ENCODE measurements at places on chromosomes 3 and 15.

DNA sequence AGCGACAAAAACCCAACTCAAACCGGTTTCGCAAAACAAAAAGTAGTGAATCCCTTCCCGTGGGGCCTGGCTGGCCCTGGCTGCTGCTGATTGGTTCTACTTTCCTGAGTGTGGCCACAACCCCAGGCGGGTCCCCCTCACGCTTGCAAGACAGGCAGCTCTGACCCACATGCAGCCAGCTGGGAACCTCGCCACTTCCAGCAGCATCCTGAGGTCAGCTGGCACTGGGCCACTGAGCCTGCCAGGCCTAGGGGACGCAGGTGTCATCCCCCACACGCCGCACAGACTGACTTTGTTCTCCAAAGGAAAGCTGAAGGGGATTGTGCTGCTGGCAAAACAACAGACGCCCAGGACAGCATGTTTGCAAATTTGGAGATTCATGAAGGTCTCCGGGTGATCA, 111.1 kb downstream of the TPRA1 start:
- no peak for DNase-seq

DNA sequence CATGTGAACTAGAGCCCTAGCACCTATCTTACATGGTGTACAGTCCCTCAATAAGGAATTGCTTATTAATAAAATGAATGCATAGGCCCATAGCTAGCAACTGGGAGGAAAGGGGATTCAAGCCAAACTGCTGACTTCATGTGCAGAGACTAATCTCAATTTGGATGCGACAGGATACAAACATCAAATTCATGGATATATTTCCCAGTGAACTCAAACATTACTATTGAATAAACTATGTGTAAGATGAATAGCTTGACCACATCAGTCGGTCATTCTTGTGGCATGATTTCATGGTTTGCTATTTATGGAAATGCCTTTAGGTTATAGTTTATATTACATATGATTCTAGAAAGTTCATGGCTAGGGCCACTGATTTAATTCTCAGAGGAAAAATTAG, 268.6 kb upstream of the SLITRK3 start:
- DNase-seq: no peak

DNA sequence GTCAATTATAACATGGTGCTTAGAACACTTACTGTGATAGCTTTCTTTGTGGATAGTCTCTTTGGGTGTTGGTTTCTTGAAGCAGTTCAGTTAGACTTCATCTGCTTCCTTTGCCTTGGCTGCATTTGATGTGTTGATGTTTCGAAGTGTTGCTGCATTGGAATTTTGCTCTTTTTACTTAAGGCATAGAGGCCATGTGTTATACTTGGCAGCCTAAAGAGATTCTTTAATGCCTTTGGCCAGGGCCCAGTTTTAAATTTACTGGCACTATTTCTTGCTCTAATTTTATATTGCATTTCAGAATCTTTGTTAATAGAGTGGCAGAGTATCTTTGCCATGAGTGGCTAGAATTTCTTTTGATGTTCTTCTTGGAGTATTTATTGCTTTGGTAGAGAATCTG, 21.2 kb downstream of the NR1D2 start:
- DNase-seq: no peak

DNA sequence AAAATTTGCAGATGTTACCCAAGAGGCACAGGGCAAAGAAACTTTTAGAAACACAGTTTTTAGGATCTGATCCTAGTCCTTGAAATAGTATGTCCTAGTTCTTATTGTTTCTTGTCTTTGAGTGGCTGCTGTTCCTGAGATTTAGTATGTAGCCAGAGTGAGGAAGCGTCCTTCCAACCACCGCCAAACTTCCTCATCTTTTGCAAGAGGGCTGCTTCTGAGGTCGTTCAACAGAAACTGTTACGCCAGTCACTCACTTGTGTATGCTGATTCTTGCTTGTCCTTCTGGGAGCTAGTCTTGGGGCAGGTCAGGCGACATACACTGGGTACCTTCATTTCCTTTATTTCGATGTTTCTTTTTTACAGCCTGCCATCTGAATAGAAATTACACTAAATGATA, 577.3 kb upstream of the ZNF717 start:
- DNase-seq: no peak

DNA sequence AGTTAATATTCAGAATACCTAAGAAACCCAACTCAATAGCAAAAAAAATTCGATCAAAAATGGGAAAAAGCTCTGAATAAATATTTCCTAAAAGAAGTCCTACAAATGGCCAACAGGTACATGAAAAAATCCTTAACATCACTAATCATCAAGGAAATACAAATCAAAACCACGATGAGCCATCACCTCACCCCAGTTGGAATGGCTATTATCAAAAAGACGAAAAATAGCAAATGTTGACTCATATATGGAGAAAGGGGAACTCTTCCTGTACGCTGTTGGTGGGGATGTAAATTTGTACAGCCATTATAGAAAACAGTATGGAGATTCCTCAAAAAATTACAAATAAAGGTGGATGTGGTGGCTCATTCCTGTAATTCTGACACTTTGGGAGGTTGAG, 29.6 kb upstream of the SGO1 start:
- DNase-seq: no peak

Measured in stimulated activated CD4-positive, alpha-beta T cell treated with anti-CD3 and anti-CD28 coated beads, Interleukin-2, amount 100 ng/mL, for 4 hours (primary cell).